Caco-2 (cell line): ENCODE measurements at places on chromosomes 11 and 22.

DNA sequence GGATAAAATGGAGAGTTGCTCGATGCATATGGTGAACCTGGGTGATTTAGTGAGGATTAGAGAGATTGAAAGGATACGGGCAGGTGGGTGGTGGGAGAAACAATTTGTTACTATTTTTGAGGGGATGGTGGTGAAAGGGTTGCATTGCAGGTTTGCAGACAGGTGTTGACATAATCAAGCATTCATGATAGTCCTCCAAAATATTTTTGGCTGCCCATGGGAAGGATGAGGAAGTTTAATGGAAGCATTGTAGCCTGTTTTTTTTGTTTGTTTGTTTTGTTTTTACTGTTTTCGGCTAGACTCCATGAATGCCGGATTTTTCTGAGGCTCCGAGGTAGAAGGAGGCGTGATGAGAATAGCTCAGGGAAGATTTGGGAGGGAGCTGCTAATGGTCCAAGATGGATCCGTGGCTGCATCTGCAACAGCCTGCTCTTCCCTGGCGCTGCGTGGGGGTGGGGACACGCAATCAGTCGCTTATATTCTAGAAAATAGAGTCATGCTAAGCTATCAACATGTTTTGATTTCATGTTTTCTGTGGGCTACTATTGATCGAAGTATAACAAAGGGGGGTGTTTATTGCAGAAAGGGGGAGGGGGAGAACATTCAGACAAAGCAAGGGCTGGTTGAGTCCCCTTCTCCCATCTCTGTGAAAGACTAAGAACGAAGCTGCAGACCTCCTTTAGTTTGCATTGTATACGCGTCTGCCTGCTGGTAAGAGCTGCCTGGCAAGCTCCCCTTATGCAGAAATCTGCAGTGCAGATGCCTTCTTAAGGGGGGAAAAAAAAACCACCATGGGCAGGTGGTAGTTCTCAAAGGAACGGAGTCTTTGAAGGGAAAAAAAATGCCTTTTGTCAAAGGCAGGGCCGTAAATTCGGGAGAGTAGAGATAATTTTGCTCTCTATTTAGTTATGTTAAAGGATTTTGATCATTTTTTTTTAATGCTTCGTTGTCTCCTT lies 1.0 kb downstream of the RTN3 start:
- no peak for DNase-seq

DNA sequence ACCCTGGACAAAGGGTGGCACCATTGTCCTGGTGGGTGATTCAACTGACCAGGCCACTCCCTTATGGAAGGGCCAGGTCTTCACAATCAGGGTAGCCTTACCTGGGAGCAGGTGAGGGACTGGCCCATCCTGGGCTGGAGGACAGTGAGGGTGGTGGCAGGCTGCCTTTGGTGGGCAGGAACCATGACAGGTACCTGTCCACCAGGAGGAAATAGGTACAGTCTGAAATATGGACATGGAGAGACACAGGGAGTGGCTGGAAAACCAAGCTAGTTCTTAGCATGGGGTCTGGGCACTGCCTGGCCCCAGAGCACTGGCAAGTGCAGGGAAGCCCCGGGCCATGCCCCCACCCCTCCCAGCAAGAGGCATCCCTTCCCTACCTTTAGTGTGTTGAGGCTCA lies 113.8 kb downstream of the MED15 start:
- DNase-seq = no peak

GRCh38 chr11:130907229-130907628 lies 9.1 kb downstream of the SNX19 start:
- no peak for DNase-seq

GRCh38 chr11:36438126-36438525 lies 71.9 kb downstream of the TRAF6 start:
- DNase-seq = no peak

DNA sequence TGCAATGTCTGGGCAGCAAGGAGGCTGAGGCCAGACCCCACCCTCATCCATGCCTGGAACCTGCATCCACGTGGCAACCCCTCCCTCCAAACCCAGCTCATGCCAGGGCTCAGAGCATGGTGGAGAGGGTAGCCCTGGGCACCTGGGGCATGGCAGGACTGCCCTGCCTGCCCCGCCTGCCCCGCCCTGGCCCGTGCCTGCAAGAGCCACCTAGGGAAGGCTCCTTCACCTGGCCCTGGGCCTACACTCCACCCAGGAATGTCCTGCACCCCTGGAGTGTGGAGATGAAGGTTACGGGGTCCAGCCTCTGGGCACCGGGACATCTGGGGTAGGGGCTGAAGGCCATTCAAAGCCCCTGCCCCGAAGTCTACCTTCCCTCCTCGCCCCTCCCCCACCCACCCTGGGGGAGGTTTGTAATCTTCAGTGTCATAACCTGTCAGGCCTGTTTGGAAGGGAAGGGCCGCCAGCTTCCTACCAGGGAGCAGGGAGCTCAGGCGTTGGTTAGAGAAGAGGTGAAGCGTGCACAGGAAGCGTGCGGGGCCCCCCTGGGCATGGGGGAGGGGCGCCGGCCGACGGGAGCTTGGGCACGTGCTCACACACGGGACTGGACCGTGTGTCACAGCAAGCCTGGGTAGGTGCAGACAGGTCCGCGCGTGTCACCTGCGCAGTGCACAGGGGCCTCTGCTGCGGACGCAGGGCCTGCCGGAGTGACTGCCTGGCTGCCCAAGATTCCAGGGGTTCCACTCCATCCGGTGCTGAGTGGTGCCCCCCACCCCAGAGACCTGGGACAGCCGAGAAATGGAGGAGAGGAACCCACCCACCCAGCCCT lies 30.7 kb upstream of the TH start:
- peak; percentile 100 for DNase-seq

GRCh38 chr11:96925862-96926261 lies 536.0 kb downstream of the JRKL start:
- DNase-seq = no peak

DNA sequence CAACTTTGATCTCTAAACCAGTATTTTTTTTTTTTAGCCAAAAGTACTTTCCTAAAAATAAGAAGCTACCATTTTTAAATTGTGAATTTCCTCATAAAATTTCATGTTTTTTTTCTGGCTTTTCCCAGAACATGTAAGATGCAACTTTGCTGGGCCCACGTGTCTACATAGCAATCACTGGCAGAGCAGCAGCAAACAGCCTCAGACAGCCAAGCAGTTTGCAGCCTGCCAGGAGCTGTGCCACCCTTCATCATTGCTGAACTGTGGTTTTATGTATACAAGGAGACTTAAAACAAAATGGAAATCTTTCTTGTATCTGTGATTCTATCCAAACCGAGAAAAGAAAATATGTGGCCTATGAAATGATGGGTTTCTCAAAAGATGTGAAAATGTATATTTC lies 110.2 kb downstream of the GRIA4 start:
- no peak for DNase-seq

DNA sequence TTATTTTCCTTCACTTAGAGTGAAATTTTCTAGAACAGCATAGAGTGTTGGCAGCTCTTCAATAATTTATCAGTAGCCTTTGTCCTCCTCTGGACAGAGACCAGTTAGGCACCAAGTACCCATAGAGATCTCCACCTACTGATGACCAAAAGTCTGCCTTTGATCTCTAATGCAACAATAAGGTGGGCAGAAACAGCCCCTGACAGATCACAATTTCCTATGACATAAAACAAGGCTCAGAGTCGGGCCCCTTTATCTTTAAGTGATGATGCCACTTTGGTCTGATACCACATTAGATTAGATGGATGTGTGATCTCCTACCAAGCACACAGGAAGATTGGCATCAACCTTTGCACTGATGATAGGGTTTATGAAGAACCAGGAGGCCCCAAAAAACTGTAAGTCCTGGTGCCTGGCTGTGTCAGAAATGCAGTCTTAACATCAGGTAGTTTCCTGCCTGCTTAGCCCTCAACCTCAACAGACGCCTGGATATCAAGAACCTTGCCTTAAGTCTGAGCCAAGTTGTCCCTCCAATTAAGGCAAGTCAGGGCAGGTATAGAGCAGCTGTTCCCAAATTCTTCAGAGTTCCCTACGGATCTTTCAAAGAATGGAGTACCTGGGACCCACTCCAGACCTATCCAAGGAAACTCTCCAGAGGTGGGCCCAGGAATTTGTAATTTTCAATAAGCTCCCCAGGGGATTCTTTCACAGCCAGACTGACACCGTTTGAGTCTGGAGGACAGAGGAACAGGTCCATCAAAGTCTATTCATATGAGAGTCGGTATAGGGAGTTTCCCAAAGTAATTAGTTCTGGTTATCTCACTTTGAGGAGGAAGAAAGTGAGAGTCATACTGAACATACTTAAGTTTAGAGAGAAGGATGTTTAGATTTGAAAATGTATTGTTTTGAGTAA lies 30.6 kb upstream of the TMPRSS4 start:
- DNase-seq = no peak

GRCh38 chr11:31687861-31688260 lies 123.3 kb downstream of the PAX6 start:
- no peak for DNase-seq

- DNase-seq = no peak
These were observed 219.5 kb downstream of the DLG2 start for GRCh38 chr11:85407648-85408047.

- peak; percentile 70 for DNase-seq
These were observed 789 bp upstream of the KDM2A start for GRCh38 chr11:67118181-67118766.

- peak; percentile 77 for DNase-seq
These were observed 33.3 kb upstream of the NNMT start for GRCh38 chr11:114262681-114263512.

DNA sequence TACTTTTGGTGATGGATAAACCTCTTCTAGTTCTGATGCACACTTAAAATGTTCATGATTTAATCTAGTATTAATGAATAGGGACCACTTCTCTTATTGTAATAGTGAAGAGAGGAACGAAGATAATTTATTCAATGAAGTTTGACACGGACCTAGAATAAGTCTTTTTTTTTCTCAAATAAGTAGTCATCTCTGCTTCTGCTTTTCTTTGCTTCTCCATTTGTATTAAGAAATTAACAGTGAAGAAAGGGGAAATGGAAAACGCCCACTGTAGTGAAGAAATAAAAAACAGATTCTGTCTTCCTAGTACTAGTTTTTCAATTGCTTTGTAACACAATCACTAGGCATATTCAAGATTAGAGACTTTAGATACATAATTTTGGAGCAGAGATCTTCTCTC lies 73.0 kb downstream of the CD44 start:
- DNase-seq = no peak

GRCh38 chr22:44197271-44197670 lies 16.5 kb downstream of the PARVG start:
- no peak for DNase-seq

DNA sequence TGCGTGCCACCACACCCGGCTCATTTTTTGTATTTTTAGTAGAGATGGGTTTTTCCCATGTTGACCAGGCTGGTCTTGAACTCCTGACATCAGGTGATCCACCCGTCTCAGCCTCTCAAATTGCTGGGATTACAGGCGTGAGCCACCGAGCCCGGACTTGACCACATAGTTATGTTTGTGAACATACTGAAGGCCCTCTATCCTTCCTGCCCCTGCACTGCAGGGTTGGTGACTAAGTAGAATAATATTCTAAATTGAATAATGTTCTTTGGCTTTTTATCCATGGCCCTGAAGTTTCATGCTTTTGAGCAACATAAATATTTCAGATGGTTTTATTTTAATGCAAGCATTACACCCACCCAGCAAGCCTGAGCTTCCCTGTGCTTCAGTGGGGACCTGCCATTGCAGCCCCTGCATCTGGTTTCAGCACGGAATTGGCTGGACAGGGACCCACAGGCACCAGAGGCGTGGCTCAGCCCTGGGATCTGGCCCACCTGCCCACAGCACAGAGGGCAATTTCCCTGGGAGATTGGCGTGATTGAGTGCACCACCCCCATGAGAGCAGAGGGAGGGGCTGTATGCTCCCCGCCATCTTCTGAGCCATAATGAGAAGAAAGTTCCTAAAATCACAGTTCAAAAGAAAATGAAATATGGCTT lies 460.5 kb downstream of the BRD1 start:
- no peak for DNase-seq

DNA sequence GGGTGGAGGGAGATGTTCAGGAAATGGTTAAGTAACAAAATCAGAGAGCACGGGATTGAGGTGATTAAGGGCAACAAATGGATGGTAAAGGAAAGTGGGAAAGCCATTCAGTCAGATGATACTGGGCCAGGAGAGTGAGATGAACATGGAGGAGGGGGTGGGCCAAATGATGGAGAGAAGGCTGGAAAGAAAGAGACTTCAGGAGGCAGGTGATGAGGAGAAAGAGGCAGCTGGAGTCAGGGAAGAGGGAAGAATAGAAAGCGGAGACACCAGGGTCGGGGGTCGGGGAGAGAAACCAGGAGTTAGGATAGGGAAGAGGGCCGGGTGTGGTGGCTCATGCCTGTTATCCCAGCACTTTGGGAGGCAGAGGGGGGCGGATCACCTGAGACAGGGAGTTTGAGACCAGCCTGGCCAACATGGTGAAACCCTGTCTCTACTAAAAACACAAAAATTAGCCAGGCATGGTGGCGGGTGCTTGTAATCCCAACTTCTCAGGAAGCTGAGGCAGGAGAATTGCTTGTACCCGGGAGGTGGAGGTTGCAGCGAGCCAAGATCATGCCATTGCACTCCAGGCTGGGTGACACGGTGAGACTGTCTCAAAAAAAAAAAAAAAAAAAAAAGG lies 4.7 kb upstream of the KDM2A start:
- DNase-seq = no peak

GRCh38 chr11:34207487-34208180 lies 102.2 kb downstream of the NAT10 start:
- no peak for DNase-seq

DNA sequence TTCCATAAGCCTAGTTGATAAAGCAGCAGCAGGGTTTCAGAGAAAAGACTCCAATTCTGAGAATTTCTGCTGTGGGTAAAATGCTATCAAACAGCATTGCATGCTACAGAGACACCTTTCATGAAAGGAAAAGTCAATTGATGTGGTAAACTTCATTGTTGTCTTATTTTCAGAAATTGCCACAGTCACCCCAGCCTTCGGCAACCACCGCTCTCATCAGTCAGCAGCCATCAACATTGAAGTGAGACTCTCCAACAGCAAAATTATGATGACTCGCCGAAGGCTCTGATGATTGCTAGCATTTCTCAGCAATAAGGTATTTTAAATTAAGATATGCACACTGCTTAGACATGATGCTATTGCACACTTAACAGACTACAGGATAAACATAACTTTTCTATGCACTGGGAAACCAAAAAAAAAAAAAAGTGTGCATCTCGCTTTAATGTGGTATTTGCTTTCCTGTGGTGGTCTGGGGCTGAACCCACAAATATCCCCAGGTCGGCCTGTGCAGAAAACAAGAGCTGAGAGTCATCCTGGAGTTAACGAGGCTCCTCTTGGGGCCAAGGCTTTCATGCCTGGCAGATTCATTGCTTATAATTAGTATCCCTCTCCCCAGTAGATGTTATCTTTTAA lies 192.1 kb downstream of the CTTN start:
- DNase-seq = no peak
